ENCODE measurements at places on chromosomes 2 and 18. TPM values are rescaled to one million over a fixed set of nuclear protein-coding genes. Genes with fewer than 3 reads are reported as not detected.

- no peak for ATAC-seq
These were observed 1334.4 kb upstream of the CELF4 start for GRCh38 chr18:38900031-38900430.

GRCh38 chr2:54429054-54429453 lies 27.1 kb upstream of the SPTBN1 start:
- ATAC-seq, result no peak

Gene IDH1
- 17.0 TPM for total RNA-seq

Gene KCNF1
- not detected for total RNA-seq

Gene EFHD1
- total RNA-seq, result 1.1 TPM
